Fibroblast of lung (primary cell): ENCODE measurements at places on chromosomes 16 and 17. TPM values are rescaled to one million over a fixed set of nuclear protein-coding genes. Genes with fewer than 3 reads are reported as not detected.

DNA sequence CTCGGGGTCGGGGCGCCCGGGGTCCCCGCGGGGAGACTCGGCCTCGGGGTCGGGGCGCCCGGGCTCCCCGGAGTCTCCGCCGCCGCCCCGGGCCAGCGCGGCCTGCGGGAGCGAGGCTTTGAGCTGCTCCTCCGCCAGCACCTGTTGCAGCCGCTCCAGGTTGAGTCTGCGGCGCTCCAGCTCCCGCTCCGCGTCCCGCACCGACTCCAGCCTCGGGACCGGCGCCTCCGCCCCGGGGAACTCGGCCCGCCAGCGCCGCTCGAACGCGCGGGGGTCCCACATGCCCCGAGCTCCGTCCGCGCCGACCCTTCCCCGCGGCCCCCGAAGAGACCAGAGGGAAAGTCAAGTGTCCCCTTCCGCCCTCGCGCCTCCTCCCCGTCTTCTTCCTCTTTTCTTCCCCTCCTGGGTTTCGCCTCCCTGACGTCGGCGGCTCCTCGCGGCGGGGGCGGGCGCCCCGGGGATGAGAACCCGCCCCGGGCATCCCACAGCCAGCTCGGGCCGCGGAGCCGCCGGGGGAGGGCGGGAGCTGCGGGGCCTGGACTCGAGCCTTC is 40.8 kb upstream of the BHLHA9 start:
- DNase-seq, result no peak

DNA sequence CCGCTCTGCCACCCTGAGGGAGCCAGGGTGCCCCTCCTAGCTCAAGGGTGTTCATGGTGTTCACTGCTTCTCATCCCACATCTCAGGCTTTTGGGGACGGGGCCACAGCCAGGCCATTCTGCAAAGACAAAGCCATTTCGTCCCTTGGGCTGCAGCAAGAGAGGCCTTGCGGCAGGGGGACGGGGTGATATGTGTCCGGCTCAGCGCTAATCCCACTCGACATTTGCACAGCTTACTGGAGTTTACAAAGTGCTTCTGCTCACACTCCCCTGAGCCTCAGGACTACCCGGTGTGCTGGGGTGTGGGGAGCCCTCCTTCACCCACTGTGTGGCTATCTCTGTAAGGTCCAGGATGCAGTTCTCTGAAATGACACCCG is 84.3 kb downstream of the RTN4RL1 start:
- no peak for DNase-seq

DNA sequence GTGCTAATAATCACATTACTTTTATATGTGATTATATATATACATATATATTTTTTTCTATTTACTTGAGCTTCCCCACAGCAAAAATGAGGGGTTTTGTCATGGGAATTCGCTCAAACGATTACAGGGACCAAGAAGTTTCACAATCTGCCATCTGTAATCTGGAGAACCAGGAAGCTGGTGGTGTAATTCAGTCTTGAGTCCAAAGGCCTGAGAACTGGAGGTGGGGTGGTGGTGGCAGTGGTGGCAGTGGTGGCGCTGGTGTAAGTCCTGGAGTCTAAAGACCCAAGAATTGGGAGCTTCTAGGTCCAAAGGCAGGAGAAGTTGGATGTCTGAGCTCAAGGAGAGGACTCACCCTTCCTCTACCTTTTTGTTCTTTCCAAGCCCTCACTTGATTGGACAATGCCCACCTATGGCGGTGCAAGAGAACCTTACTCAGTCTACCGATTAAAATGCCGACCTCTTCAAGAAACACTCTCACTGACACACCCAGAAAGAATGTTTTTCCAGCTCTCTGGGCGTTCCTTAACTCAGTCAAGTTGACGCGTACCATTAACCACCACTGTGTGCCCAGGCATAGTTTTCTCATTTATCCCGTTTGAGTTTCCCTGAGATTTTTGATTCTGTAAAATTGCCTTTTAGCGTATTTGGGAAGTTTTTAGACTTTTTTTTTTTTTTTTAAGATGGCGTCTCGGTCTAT is 31.9 kb downstream of the POLR2A start:
- DNase-seq, result no peak

DNA sequence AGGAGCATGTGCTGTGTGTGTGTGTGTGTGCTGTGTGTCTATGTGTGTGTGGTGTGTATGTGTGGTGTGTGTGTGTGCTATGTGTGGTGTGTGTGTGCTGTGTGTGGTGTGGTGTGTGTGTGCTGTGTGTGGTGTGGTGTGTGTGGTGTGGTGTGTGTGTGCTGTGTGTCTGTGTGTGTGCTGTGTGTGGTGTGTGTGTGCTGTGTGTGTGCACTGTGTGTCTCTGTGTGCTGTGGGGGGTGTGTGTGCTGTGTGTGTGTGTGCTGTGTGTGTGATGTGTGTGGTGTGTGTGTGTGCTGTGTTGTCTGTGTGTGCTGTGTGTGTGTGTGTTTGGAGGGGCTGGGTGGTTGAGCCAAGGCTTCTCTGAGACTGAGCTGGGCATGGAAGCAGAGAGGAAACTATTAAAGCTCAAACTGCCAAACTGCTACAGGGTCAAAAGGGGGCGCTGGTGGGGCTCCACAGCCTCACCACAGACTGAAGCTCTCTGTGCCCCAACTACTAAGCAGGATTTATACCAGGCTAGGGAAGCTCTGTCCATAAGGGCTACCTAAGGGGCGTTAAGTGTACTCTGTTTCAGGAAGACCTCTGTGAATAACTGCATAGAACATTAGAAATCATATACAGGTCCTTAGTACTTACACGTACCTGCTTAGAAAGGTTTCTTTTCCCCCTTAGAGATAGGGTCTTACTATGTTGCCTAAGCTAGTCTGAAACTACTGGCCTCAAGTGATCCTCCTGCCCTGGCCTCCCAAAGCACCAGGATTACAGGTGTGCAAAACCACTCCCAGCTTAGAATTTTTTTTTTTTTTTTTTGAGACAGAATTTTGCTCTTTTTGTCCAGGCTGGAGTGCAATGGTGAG is 27.8 kb upstream of the GHDC start:
- peak; percentile 32 for DNase-seq

GRCh38 chr17:59627274-59627673 is 7.6 kb downstream of the CLTC start:
- no peak for DNase-seq

- DNase-seq, result no peak
Observed at GRCh38 chr17:64599187-64599676, 62.9 kb downstream of the SMURF2 start.

GRCh38 chr16:28546626-28547025 is 7.1 kb upstream of the SGF29 start:
- DNase-seq, result no peak

- no peak for DNase-seq
Observed at GRCh38 chr16:85649411-85650134, 36.5 kb downstream of the GSE1 start.

GRCh38 chr16:11310634-11310977 is 29.5 kb upstream of the PRM1 start:
- DNase-seq, result no peak

- no peak for DNase-seq
Observed at GRCh38 chr17:74457820-74458166, 8.6 kb upstream of the CD300A start.

- DNase-seq, result no peak
Observed at GRCh38 chr17:7720125-7720524, 2.6 kb downstream of the DNAH2 start.

- peak; percentile 78 for DNase-seq
Observed at GRCh38 chr17:58956997-58957724, 149.5 kb downstream of the TRIM37 start.

GRCh38 chr17:73422121-73422520 is 110.3 kb upstream of the CDC42EP4 start:
- DNase-seq, result no peak

DNA sequence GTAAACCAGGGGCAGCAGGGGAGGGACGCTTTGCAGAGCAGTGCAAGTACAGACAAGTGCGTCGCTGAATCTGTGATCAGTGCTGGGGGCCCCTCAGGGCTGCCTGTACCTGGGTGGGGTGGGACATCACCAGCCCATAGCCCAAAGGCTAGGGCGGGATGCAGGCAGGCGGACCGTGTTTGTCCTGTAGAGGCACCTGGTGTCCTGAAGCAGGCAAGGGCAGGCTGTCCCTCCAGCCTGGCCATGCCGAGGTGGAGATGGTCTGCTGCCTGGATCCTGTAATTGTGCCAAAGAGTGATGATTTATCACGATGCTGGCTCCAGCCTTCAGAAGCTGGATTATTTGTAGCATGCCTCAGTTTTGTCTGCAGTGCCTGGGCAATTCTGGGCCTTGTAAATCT is 137.9 kb upstream of the GSE1 start:
- no peak for DNase-seq

GRCh38 chr17:36728030-36728991 is 126.9 kb downstream of the MRM1 start:
- DNase-seq, result no peak

TAT gene
- not detected in 2 replicates for polyA plus RNA-seq

SLC35G6 gene
- polyA plus RNA-seq, result not detected in 2 replicates

CACNA1G gene
- polyA plus RNA-seq, result 0.08 and 0.09 TPM in 2 replicates

PLA2G10 gene
- not detected in 2 replicates for polyA plus RNA-seq
